Fibroblast of skin of abdomen (primary cell): ENCODE measurements at places on chromosomes 12 and 14.

DNA sequence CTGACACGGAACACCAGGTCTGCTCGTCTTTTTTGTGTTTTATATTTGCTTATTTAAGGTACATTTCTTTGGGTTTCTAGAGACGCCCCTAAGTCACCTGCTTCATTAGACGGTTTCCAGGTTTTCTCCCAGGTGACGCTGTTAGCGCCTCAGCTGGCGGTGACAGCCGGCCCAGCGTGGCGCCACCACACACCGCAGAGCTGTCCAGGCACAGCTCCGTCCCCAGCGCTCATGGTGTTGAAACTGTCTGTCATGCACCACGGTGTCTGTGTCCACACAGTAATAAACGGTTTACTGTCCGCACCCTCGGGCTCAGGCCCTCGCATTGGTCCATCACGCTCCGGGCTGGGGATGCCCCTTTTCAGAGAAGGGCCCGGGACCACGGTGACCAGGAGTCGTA, 15.5 kb downstream of the DEGS2 start:
- DNase-seq = no peak

- no peak for DNase-seq
Observed at GRCh38 chr12:114667669-114668150, 16.3 kb downstream of the TBX3 start.

GRCh38 chr12:28235985-28236384, 45.7 kb downstream of the CCDC91 start:
- DNase-seq = no peak

DNA sequence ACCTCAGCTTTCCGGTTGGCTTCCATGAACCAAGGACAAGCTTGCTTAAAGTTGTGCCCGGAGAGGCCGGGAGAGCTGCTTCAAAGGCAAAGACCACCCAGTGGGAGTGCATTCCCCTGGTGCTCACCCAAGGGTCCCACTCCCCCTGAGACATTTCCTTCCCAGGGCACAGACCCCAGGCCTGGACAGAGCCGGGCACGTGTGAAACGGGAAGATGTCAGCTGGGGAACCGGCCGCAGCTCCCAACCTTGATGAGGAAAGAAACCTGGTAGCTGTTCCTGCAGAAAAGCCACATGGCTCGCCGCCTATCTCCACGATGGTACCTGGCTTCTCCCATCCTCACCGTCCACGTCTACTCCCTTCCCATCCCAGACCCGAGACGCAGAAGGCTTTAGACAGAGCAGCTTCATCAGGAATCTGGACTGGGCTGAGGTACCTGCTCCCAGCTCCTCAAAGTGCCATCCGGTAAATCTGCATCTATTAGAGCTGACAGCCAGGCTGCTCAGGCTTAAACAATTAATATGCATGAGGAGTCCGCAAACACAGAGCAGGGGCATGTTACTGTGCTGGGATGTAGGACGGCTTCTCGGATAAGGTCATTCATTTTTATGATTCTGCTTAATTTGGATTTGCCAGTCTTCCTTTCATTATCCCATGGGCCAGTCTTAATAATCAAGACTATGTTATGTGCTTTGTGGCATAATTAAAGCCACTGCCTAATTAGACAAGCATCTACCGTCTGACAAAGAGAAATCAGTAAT, 53.1 kb downstream of the GALNT9 start:
- DNase-seq = no peak

- DNase-seq = no peak
Observed at GRCh38 chr12:120473807-120474615, 4.5 kb upstream of the SRSF9 start.
